NCI-H2227 treated with DMSO at 0.1 percent for 48 hours (cell line): ENCODE measurements at places on chromosomes 6 and 20.

GRCh38 chr20:53643031-53643832 is 49.6 kb upstream of the ZNF217 start:
- DNase-seq = peak; percentile 38

- no peak for DNase-seq
Observed at GRCh38 chr20:46872328-46873211, 22.1 kb upstream of the EYA2 start.

- no peak for DNase-seq
Observed at GRCh38 chr6:32069460-32069859, 31.2 kb downstream of the CYP21A2 start.

DNA sequence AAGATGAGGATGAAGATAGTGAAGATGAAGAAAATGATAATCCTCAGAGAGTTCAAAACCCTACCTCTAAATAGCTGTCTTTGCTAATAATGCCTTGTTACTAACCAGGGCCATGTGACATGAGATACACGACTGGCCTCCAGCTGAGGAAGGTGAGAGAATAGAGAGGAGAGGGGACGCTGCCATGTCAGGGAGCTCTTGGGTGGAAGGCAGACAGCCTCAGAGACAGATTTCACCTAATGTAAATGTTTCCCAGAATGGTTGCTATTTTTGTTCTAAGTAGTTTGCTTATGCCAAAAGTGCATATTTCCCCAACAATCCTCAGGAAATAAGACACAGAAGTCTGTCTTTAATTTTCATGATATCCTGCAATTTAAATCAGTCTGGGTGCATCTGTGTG is 138.4 kb downstream of the ELOVL4 start:
- no peak for DNase-seq

DNA sequence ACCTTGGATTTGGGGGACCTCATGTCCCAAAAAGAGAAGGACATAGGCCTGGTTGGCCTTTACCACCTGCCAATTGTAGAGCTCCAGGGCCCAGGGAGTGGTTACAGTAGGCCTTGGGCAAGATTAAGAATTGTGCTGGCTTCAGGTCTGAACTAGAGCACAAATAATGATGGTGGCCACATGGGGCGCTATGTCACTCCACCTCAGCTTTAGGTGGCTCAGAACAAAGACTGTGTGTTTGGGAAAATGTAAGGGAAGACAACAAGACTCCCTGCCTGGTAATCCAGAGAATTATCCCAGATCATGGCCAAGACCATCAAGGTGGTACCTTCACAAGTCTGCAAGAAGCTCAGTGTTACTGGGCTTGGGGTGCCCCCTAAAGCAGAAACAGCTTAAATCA is 224.9 kb upstream of the OPRM1 start:
- no peak for DNase-seq

DNA sequence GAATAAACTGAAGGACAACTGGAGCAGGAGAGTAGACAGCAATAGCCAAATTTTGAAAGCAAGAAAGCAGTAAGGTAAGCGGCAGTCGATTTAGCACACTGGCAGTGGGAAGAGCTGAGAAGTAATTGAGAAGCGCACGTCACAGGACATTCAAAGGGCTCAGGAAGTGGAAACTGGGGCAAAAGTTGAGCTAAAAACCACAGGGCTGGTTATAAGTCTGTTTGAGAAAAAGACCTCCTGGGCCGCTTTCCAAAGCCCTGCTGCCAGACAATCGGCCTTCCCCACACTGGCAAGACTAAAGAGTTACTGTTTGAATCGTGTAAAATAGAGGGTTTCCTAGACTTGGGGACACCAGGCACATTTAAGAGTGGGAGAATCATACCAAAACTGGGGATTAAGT is 161.4 kb downstream of the DNAH8 start:
- no peak for DNase-seq

GRCh38 chr20:39176457-39176856 is 214.3 kb downstream of the DHX35 start:
- no peak for DNase-seq

DNA sequence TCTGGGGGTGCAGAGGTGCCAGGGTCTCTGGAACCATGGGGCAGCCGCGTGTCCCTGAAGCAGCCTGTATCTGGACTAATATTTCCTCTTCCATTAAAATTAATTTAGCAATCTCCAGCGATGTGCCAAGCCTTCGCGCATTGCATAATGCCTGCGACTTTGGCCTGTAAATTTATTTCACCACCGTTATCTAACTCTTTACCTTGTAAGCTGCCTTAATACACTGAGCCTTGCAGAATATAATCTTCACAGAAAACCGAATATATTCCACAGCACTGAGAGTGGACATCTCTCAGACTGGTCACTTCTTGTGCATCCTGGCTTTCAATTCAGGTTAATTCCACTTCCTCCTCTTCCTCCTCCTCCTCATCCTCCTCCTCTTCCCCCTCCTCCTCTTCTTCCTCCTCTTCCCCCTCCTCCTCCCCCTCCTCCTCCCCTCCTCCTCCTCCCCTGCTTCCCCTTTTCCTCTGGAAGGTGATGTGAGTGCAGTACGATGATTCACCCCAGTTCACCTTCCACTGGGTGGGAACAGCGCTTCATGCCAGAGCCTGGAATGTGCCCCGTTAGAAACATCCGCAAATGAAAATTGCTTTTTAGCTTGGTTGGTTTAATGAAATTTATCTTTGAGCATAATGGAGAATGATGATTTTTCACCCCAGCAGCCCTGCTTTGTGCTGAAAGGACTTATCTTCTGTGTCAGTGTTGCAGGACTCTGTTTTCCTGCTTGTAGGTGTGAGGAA is 101.4 kb downstream of the CDH4 start:
- DNase-seq = no peak

GRCh38 chr20:62831854-62832211 is 15.0 kb downstream of the COL9A3 start:
- no peak for DNase-seq

DNA sequence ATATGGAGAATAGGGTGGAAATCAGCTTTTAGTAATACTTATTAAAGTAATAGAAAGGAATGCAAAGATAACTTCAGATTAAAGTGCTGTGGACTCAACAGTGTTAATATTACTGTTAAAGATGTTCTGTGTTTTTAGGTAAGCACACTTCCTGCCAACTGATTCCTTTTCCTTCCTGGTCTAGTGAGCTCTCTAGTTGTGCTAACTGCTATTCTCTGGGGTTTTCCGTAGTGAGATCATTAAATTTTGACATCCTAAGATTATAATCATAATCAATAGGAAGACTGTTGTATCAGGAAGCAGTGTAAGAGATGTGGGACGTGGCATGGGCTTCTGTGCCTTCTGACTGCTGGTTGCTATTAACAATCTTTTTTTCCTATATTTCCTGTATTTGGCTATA is 1.2 kb upstream of the TMEM217 start:
- DNase-seq = no peak
